EH (cell line): ENCODE measurements at places on chromosomes 5 and 9.

DNA sequence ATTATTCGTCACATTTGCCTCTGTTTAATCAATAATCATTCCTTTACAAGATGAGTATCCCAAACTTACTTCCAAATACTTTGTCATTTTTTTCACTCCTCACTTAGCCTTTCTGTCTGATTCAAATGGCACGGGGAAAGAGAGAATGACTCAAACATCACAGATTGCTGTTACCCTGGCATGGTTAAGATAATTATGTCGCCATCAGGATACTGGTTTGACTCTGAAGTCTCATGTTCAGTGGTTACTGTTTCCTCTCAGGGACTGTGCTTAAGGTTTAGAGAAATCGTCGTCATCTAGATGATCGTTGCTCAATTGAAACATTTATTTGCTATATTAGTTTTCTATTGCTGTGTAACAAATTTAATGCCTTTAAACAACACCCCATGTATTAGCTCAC lies 45.2 kb upstream of the RAD23B start:
- no peak for DNase-seq

- DNase-seq: no peak
Measured at GRCh38 chr9:68728731-68729130, 23.7 kb downstream of the PIP5K1B start.

- no peak for DNase-seq
Measured at GRCh38 chr9:3521966-3522365, 3.8 kb downstream of the RFX3 start.

- peak; percentile 93 for DNase-seq
Measured at GRCh38 chr9:114156657-114157421, 1.5 kb downstream of the COL27A1 start.

DNA sequence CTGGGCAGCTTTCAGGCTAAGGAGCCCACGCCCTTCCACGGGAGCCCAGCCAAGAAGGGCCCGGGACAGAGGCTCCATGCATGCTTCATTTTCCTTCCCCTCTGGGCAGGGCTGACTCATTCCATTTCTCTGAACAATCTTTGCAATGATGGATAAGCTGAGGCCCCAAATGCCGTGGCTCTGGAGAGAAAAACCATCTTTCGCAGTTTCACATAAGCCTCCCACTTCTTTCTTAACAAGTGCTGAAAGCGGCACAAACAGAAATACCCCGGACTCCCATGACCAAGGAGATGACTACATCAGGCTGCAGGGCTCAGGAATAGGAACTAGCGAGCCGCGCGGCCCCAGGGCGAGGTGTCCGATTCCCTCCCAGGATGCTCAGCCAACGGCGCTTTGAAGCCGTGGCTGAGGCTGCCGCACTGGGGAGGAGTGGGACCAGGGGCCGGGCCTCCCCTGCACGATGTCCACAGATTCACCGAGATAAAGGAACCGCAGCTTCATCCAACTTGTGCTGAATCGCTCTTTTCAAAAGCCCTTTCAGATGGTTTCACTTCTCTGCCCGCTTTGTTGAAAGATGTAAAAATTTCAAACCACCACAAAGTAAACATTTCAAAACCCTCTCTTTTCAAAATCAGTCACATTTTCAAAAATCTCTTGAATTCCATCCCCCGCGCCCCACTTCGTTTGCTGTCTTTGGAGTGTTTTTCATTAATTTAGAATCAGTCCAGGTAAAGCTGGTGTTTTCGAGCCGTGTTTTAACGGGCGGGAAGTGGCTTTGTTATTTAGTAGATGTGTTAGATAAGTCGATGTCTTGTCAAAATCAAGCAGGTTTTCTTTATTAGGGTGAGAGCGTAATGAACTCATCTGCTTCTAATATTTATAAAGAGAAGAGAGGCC lies 96.5 kb upstream of the LMX1B start:
- peak; percentile 90 for DNase-seq

DNA sequence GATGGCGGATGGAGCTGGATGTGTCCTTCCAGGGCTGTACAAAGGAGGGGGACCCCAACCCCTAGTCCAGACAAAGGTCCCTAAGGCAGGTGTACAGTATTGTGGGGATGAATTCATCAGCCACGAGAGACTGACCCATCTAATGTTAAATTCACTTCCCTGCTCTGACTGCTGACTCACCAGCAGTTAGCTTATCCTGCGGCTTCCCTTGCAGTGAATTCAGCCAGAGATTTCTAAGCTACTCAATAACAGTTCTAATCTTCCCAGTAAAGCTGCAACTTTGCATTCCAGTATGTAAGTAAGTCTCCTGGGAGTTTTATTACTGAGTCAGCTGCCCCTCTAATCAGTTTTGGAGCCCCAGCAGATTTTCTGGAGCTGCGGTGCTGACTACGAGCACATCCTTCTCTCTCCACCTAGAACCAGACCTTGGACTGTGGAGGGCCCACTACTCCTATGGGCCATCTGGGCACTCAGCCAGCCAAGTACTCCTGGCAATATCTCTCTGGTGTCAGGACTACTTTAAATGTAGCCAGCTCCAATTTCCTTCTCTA lies 16.1 kb downstream of the B4GALT1 start:
- DNase-seq: peak; percentile 96

GRCh38 chr5:15252331-15252730 lies 247.6 kb upstream of the FBXL7 start:
- DNase-seq: peak; percentile 46

DNA sequence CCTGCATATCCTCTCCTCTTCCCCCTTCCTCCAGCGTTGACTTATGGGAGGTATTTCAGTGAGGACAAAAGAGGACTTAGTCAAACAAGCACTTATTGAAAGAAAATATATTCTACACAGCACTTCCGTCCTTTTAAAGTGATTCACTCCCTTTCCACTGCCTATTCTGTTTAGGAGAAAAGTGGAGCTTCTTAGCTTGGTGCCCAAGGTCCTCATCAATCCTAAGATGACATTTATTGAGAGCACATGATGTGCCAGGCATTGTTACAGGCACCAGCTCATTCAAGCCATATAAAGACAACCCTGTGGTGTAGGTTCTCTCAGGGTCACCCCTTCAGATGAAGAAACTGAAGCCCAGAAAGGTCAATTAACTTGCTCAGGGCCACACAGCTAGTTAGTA lies 95.9 kb downstream of the KCNIP1 start:
- DNase-seq: no peak

GRCh38 chr9:121182101-121182836 lies 19.4 kb downstream of the RAB14 start:
- DNase-seq: no peak
